Uterine smooth muscle cell (primary cell): ENCODE measurements at places on chromosomes 13 and 19. TPM values are rescaled to one million over a fixed set of nuclear protein-coding genes. Genes with fewer than 3 reads are reported as not detected.

CYP4F8 gene
- under 0.01 TPM in 1 of 2 replicates, not detected in the other for total RNA-seq

LYPD5 gene
- 0.50 TPM in 1 of 2 replicates, not detected in the other for total RNA-seq

CDC42EP5 gene
- total RNA-seq, result 3.8 and 15.2 TPM in 2 replicates

PSG4 gene
- 9.7 and 16.0 TPM in 2 replicates for total RNA-seq

MUC16 gene
- under 0.01 TPM in 2 replicates for total RNA-seq

SWSAP1 gene
- total RNA-seq, result 0.33 and 0.62 TPM in 2 replicates

PRR19 gene
- total RNA-seq, result 0.37 and 0.55 TPM in 2 replicates

SRRM5 gene
- not detected in 2 replicates for total RNA-seq

PTGER1 gene
- 5.2 and 6.1 TPM in 2 replicates for total RNA-seq

ZNF28 gene
- 9.5 and 17.6 TPM in 2 replicates for total RNA-seq

RUVBL2 gene
- total RNA-seq, result 213 and 418 TPM in 2 replicates

ZNF296 gene
- 0.22 TPM in 1 of 2 replicates, not detected in the other for total RNA-seq

ZIK1 gene
- total RNA-seq, result 4.7 and 9.2 TPM in 2 replicates
